ENCODE measurements at places on chromosomes 3 and 15.
A peak's percentile ranks its signal among the peaks of the same experiment; 100 is the strongest.

DNA sequence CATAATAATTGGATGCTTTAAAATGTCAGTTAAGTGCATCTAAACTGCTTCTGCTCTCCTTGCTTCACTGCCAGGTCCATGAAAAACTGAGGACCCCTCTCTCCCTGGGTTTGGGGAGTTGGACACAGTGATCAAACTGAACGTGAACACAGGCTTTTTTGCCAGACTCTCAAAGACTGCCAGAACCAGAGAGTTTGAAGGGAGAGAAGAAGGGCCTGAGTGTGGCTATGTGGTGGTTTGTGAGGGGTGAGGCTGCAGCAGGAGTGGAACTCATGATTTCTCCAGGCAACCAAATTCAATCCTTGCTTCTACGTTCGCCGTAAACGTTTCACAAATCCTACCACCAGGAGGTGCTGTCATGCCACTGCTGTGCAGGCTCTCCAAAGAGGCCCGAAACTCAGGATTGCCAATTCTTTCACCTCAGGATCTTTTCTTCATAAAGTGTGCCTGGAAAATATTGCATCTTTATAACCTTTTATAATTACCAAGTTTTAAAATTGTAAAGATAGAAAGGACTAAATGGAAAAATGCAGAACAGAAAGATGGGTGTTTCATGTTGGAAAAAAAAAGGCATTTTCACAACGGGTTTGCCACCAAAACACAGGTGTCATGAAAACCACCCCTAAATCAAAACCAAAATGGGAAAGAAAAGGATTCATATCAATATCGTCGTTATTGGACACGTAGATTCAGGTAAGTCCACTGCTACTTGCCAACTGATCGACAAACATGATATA is 19.7 kb downstream of the TM4SF4 start:
- peak; percentile 44 for DNase-seq

DNA sequence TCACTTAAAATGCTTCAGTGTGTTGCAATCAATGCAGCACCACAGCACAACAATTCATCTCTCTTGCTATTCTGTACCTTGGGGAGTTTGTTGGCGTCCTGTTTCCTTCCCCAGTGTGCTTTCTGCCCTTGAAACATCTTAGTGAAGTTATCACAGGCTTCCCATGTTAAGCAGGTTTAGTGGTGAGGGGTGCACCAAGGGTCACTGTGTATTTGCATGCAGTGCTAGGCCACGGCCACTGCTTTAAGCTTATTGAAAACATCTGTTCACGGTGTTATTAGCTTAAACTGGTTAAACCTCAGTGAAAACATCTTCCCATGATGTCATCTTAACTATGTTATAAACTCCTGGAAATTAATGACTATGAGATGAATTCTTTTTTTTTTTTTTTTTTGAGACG is 217.3 kb upstream of the GOLIM4 start:
- no peak for DNase-seq

GRCh38 chr15:56484287-56484686 is 19.4 kb upstream of the MNS1 start:
- no peak for DNase-seq

DNA sequence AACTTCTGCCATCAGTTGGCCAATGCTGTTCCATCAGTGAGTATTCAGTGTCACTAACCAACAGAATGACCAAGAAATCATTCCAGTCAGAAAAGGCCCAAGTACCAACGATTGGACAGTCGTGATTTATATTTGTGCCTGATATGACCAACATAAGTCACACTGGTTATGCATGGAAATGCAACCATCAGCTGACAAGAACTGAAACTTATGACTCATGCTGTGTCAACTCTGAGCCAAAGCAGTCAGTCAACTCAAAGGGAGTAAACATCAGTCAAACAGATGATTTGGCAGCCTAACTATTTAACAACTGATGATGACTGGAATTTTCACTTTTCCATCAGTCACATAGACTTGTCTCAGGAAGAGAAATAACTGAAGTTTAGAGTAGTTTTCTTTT is 142.4 kb downstream of the ANXA2 start:
- no peak for DNase-seq
